OCI-LY7 (cell line): ENCODE measurements at places on chromosomes 7 and 10. TPM values are rescaled to one million over a fixed set of nuclear protein-coding genes. Genes with fewer than 3 reads are reported as not detected.

GRCh38 chr7:25261545-25262140 lies 33.4 kb upstream of the NPVF start:
- DNase-seq, result no peak

- peak; percentile 38 for DNase-seq
These were observed 135.0 kb downstream of the ACTR3B start for GRCh38 chr7:152894295-152895170.

- peak; percentile 23 for DNase-seq
These were observed 605 bp downstream of the SUFU start for GRCh38 chr10:102504179-102504975.

DNA sequence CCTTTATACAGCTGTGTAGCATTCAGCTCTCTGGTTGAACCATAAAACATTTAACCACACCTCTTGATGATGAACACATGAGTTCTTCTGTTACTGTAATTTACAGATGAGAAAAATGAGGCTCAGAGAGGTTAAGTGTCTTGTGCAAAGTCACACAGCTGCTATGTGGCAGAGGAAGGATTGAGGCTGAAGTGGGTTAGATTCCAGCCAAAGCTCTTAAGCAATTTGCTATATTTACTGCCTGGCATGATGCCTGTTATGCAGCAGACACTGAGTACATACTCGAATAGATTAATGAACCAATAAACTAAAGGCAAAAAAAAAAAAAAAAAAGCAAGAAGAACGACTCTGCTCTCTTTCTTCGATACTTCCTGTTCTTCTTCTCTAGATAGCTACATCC lies 35.7 kb downstream of the GFRA1 start:
- no peak for DNase-seq

- DNase-seq, result no peak
These were observed 12.0 kb downstream of the EVX1 start for GRCh38 chr7:27254625-27255024.

DNA sequence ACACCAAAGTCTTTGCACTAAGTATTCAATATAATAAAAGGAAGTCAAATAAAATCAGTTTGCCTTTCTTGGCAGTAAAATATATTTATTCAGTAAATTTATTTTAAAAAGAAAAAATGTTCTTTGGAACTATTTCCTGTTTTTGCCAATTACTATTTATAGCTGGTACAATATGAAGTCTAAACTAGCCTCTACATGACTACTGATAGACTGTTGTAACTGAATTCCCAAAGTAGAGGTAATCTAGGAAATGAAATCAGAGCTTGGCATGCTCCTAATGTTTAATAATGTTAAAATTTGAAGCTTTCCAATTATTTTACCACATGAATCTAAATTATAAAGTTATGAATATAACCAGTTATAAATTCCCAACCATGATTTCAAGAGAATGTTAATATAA lies 385.5 kb downstream of the SEMA3D start:
- DNase-seq, result no peak

DNA sequence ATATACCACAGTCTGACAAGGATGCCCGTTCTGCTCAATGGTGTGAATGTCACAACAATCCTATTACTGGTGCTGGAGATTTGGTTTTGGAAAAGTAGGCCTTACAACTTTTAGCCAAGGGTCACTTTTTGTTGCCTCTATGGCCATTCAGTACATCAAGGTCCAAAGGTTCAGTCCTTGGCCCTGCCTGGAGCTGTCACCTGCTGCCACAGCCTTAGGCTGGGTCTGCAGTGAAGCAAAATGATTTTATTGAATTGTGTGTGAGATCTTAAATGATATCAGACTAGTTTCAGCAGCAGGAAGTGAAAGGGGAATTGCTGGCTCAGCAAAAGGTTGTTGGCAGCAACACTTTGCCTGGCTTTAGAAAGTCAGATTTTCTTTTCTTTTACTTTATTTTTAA lies 427.6 kb downstream of the THSD7A start:
- no peak for DNase-seq

GRCh38 chr10:121791761-121792160 lies 136.1 kb downstream of the ATE1 start:
- DNase-seq, result no peak

DNA sequence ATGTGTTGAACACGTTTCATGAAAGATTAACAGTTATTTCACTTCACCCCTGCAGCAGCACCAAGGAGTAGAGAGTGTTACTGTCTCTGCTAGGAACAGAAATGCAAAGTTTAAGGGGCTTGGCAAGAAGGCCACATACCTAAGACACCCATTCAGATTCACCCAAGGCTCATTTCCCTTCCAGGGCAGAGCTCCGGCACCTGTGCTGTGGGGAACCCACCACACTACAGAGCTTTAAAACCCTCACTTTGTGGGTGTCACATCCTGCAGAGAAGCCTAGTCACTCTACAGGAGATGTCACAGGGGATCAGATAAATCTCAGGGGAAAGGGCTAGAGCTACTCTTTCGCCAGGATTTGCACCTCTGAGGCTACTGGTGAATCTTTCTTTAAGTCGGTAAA lies 176.1 kb upstream of the KLF6 start:
- peak; percentile 2 for DNase-seq

DNA sequence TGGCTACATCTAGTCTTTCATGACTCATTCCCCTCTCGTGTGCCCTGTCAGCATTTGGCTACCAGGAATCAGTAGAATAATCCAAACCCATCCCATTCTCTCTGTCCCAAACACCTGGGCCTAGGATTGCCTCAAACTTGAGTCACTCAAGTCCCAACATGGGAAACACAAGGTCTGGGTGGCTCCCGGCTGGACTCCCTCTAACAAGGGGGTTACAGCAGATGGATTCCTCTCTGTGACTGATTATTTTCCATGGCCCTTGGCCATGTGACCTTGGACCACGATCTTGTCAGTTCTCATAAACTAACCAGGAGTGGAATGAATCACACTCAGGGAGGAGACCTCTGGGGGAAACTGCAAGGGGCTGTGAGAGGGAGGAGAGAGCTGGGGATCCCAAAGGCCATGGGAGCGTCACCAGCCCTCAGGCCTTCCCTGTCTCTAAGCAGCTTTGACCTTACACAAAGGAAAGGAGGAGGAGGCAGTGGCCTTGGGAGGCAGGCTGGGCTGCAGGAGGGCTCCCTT lies 533.1 kb downstream of the KCNMA1 start:
- DNase-seq, result no peak

- DNase-seq, result no peak
These were observed 22.6 kb downstream of the CCDC3 start for GRCh38 chr10:12978891-12979290.

DNA sequence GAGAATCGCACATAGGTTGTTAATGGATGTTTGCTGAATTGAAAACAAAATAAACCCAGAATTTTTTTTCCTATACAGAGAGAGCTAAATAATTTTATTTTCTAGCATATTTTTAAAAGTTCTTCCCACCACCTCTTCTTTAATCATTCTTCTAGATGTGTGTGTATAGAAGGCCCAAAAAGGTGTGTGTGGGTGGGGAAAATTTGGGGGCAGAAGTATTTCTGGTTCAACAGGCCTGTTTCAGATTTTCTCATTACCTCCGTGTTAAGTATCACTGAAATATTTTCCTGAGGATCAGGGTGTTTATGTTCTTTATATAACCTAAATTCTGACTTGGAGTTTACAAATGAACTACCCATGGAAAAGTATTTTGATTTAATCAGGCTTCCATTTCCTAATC lies 144.2 kb upstream of the ZNF804B start:
- DNase-seq, result no peak

DNA sequence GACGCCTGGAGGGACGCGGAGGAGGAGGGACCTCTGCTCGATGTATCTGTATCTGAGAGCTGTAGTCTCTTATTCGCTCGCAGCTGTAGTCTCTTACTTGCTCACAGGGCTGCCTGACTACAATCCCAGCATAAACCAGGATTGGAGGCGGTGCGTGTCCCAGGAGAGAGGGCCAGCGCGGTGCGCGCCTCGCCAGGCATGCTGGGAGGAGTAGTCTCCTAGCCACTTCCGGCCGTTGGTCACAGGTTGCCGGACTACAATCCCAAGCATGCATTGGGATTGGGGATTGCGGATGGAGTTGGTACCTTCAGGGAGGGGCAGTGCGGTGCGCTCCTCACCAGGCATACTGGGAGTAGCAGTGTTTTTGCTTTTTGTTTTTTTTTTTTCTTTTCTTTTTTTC lies 421.7 kb upstream of the NUPR2 start:
- DNase-seq, result no peak

DNA sequence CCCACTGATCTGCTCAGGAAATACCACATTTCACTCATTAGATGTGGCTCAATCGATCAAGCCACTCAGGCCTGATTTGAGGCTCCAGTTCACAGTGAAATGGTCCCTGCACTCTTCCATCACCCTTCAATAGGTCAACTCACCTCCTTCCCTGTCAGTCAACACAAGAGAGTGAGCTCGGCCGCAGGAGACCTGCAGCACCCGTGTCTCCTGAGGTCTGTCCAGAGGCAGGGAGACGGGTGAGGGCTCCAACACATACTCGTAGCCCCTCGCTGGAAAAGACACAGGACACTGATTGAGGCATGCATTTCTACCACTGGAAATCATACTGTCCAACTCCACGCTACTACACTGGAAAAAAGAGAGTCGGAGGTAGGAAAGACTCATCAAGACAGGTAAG lies 7.1 kb downstream of the RCC1L start:
- DNase-seq, result no peak

DNA sequence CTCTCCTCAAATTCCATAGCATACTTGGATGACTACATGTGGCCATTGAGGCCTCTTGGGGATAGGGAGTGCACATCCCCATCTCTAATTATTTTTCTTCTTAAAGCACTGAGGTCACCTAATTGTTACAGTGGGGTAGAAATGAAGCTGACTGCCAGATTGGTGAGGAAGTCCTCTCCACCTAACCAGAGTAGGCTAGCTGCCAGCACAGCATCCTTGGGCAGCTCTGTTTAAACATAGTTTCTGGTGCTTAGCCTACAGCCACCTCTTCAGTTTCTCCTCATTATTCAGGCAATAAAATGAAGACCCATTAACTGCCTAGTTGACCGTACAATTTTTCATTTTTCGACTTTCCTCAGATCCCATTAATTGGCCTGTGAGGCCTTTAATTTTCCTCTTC lies 104.6 kb downstream of the MLLT10 start:
- DNase-seq, result no peak

- DNase-seq, result no peak
These were observed 135.4 kb downstream of the EMX2 start for GRCh38 chr10:117677890-117678500.

- DNase-seq, result peak; percentile 29
These were observed 128.5 kb downstream of the ANKRD7 start for GRCh38 chr7:118352867-118353453.

- DNase-seq, result no peak
These were observed at the start of gene INA for GRCh38 chr10:103276896-103277712. Gene INA, plus strand, starts transcription at chr10:103277138. Its CDS starts 74 bp downstream, at chr10:103277212.

Gene GTF2IRD1
- 29.7 and 34.3 TPM in 2 replicates for total RNA-seq

Gene CYP3A4
- not detected in 2 replicates for total RNA-seq

Gene GPR26
- total RNA-seq, result not detected in 2 replicates

Gene FAM25C
- total RNA-seq, result not detected in 2 replicates

Gene PTPN20
- not detected in 2 replicates for total RNA-seq

Gene H2BK1
- total RNA-seq, result not detected in 2 replicates

Gene ZMIZ1
- 58.3 and 66.9 TPM in 2 replicates for total RNA-seq

Gene UCMA
- total RNA-seq, result not detected in 2 replicates

Gene TUBB8
- not detected in 2 replicates for total RNA-seq
